Myocyte (in vitro differentiated cells): ENCODE measurements at places on chromosomes 6 and 20. TPM values are rescaled to one million over a fixed set of nuclear protein-coding genes. Genes with fewer than 3 reads are reported as not detected.

Gene TTBK1
- total RNA-seq = not detected in 2 replicates

Gene TBP
- total RNA-seq = 9.6 and 10.7 TPM in 2 replicates

Gene PRPH2
- total RNA-seq = 1.4 and 1.8 TPM in 2 replicates

Gene TINAG
- 0.72 TPM in 1 of 2 replicates, not detected in the other for total RNA-seq

Gene PNLDC1
- not detected in 2 replicates for total RNA-seq

GRCh38 chr6:27547157-27548075 is 74.5 kb upstream of the ZNF184 start:
- peak; percentile 53 for DNase-seq

DNA sequence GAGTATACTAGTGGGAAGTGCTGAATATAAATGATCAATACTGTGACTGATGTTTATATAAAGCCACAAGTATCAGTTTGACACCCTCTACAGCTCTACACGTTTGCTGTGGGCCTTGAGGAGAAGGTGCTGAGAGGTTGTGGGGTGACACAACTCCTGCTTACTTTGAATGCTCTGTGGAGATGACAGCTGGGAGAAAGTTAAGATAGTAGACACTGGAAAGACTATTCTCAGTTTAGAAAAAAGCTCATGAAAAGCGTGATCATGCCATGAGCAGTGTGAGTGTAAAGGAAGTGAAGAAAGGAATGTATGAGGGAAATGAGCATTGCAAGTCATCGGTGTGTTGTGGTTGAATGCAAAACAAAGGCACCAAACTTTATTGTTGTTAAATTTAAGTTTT is 215.8 kb downstream of the UTRN start:
- peak; percentile 22 for DNase-seq

GRCh38 chr6:25635886-25636317 is 16.1 kb upstream of the SCGN start:
- no peak for DNase-seq

- DNase-seq = peak; percentile 4
Measured at GRCh38 chr6:33080127-33081089, 4.6 kb downstream of the HLA-DPB1 start.

- DNase-seq = no peak
Measured at GRCh38 chr20:49727478-49727877, 13.8 kb upstream of the B4GALT5 start.

GRCh38 chr6:158903801-158904200 is 84.6 kb upstream of the EZR start:
- DNase-seq = no peak

- DNase-seq = no peak
Measured at GRCh38 chr6:215335-216034, 76.8 kb upstream of the DUSP22 start.

DNA sequence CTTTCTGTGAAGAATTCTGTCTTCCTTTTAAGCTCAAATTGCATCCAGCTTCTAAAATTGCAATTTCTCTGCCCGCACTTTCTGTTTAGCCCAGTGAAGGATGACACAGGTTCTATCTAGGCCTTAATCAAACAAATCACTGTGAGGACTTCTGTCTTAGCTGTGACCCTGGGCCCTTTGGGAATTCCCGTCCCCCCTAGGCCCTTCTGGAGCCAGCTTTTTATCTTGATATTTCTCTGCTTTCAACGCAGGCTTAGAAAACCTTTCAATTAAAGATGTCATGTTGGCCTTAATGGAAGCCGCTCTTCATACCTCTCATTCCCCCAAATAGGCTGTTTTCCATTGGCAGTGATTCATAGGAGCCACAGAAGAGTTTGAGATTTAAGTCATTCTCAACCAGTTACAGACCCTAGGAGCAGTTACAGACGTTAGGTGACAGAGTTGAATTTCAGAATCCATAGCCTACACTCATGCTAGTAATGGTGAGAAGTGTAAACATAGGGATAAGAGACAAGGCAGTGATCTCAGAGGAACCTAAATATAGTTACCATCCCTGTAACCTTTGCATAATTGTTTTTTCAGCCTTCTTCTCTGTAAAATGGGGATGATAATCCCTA is 74.8 kb upstream of the FLRT3 start:
- DNase-seq = no peak

DNA sequence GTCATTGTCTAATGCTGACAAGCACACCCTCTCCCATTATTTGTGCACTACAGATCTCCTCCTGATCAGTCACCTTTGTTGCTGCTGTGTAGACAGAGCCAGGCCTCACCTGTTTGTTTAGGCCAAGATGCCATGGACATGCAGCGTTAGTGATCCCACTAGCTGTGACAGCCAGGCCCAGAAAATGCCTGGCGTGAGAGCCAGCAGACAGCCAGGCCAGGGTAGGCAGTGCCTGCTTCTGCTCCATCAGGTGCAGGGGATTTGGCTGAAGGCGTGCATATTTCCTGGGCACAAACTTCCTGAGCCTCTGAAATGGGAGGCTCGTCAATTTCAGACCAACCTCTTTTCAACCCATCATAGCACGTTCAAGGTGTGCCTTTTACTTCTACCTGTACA is 27.3 kb downstream of the MANBAL start:
- DNase-seq = no peak

- no peak for DNase-seq
Measured at GRCh38 chr20:64216910-64217309, 38.6 kb upstream of the PCMTD2 start.
